ENCODE measurements at places on chromosomes 4 and X.
A peak's percentile ranks its signal among the peaks of the same experiment; 100 is the strongest.

- no peak for DNase-seq
Observed at GRCh38 chr4:32112891-32113290, 1392.7 kb downstream of the PCDH7 start.

DNA sequence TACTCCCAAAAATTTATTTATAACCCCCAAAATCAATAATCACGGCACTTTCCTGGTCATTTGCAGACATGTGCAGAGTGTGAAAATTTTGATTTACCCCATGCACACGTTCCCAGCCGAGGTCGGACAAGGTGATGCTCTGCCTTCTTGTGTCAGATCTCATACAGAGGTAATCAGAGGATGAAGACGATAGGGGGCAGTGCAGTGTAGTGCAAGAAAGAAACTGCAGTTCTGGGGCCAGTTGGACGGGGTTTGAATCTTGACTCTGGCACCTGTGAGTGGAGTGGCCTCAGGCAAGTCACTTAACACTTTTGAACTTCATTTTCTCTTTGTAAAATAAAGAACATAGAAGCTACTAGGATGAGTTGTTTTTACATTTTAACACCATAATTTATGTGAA is 88.4 kb downstream of the FRMPD3 start:
- no peak for DNase-seq

DNA sequence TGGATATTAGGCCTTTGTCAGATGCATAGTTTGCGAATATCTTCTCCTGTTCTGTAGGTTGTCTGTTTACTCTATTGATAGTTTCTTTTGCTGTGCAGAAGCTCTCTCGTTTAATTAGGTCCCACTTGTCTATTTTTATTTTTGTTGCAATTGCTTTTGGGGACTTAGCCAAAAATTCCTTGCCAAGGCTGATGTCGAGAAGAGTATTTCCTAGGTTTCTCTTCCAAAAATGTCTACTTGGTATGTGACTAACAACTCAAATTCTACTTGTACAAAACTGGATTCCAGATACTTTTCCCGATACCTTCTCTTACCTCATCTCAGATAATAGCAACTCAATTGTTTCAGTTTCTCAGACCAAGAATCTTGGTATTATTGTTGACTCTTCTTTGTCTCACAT is 142.4 kb upstream of the GLRA2 start:
- DNase-seq, result no peak

GRCh38 chr4:1305781-1306455 is 16.2 kb downstream of the MAEA start:
- peak; percentile 73 for DNase-seq

- DNase-seq, result no peak
Observed at GRCh38 chrX:103158317-103158621, 56.6 kb upstream of the BEX4 start.

DNA sequence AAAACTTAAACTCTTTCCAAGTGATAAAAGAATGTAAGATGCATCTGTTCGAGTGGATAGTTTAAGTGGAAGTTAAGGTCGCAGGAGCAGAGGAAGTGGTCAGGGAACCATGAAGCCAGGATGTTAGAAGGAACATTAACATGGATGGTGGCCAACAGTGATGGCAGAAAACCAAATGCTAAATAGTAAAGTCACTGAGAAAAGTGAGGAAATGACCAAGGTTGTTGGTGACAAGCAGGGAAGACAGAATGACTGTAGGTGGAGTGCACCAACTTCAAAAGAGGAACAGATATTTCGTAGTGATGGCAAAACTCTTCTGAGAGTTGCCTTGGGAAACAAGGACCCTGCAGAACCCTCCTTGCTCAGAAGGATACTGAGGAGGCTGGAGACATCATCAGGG is 226.2 kb downstream of the PALLD start:
- DNase-seq, result no peak

GRCh38 chr4:53802500-53802899 is 211.2 kb upstream of the LNX1 start:
- DNase-seq, result no peak

GRCh38 chr4:158036998-158037397 is 135.8 kb downstream of the GASK1B start:
- no peak for DNase-seq

DNA sequence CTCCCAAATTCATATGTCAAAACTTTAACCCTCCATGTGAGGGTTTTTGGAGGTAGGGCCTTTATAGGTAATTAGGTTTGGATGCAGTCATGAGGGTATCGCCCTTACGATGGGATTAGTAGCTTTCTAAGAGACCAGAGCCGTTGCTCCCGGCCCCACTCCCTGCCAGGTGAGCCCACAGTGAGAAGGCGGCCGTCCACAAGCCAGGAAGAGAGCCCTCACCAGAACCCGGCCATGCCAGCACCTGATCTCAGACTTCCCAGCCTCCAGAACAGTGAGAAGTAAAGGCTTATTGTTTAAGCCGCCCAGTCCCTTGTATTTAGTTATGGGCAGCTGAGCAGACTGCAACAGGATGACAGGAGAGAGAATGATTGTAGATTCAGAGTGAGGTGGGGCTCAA is 40.8 kb downstream of the DCTD start:
- DNase-seq, result no peak

GRCh38 chr4:82679531-82679930 is 117.7 kb upstream of the TMEM150C start:
- DNase-seq, result no peak

GRCh38 chr4:176188654-176189053 is 6.7 kb downstream of the SPATA4 start:
- DNase-seq, result no peak

GRCh38 chr4:16626945-16627344 is 271.5 kb downstream of the LDB2 start:
- peak; percentile 6 for DNase-seq

DNA sequence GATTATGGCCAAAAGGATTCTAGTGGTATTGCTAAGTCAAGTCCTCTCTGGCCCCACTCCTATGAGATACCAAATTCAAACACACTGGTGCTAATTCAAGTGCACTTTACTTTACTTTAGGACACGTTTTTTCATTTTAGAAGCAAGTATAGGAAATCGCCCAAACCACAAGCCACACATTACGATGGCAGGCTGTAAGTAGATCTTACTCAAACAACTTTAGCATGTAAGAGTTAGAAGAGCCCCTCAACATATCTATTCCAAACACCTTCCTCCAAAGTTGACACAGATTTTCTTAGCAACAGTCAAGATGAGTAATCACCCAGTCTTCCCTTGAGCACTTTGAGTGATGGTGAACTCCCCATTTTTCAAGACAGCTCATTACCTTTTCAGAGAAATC is 43.6 kb downstream of the DRD5 start:
- no peak for DNase-seq

- no peak for DNase-seq
Observed at GRCh38 chrX:16141422-16142245, 18.3 kb downstream of the GRPR start.

- DNase-seq, result peak; percentile 85
Observed at GRCh38 chr4:4859325-4859798, at the start of gene MSX1. Gene MSX1 (plus strand): TSS chr4:4859665. CDS start chr4:4859900, 235 bp downstream.

GRCh38 chr4:152997288-152997687 is 61.2 kb downstream of the FHDC1 start:
- no peak for DNase-seq

DNA sequence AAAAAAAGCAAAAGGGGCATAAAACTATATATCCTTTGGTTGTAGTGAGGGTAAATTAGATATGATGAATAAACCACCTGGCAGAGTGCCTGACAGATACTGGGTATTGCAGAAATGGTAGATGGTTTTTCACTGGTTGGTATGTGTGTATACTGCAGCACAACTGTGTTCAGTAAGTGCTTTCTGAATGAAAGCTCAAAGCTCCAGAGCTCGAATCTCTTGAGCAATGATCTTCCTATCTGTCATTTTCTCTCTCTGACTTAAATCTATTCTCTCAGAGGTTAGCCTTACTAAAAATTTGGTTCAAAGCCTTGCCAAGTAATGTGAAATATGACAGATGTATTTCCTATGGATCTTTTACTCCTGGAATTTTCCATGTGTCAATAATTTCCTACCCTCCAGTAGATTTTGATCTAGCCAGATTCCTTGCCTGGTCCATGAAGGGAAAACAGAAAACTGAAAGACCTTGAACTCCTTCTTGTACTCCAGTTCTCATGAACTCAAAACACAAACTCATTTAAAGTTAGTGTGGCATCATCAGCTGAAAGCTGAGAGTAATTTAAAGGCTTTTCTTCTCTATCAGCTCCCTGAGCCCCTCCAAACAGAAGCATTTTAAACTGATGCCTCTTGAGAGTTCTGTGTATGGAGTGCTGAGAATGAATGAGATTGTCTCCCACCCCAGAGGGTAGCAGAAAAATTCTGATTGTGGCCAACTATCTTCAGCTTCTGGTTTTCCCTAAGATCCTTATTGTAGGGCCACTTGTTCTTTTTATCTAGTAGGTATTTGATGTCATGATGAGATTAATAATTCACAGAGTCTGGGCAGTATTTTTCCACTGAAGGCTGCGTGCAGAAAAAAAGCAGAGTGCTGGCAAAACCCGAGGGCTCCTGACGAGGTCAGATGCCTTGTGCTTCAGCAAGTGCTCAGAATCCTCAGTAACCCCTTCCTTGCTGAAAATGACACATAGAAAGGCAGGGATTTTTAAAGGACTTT is 363.4 kb upstream of the BOD1L1 start:
- no peak for DNase-seq

- no peak for DNase-seq
Observed at GRCh38 chrX:67723580-67724351, 179.9 kb downstream of the AR start.

DNA sequence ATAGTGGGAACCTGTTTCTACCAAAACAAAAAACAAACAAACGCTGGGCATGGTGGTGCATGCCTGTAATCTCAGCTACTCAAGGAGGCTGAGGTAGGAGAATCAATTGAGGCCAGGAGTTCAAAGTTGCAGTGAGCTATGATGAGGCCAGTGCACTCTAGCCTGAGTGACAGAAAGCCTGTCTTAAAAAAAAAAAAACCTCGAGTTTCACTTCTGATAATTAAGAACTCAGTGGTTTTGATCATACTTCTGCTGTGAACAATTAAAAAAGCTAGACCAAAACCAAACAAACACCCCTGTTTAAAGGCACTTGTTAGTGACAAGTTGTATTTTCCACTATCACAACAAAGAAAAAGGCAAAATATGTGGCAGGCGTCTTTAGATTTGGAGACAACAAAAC is 15.0 kb upstream of the UBE2D3 start:
- no peak for DNase-seq

DNA sequence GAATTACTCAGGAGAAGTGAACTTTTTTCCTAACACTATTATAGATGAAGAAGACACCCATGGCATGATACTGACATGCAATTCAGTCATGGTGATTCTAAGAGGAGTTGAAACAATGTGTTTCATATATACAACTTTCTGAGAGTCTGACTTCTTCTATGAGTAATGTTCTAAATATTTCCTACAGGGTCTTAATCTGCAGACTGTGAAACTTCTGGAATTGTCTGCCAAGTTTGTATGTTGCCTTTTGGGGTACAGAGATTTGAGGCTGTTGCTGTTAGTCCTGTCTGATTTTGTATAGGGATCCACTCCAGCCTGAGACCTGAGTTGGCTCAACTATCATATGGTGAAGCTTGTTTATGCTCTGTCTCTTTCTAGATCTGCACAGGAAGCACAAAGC is 160.6 kb upstream of the GATB start:
- no peak for DNase-seq

DNA sequence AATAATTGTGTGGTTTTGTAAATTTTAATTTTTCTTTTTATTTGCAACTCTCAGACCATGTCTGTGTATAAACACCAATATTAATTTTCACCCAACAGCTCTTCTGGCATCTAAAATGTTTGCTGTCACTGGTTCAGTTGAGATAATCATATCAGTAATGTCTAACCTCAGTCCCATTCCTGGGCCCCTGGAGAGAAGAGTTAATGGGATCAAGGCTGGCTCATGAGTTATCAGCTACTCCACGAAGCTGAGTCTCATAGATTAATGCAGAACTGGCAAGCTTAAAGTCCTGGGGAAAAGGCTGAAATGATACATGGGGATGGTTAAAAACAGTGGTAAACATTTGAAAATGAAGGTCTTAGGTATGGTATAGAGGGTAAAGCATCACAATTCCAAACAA is 28.4 kb upstream of the TSPAN5 start:
- no peak for DNase-seq

GRCh38 chrX:70553516-70553915 is 108.9 kb downstream of the DLG3 start:
- no peak for DNase-seq

- no peak for DNase-seq
Observed at GRCh38 chrX:10965174-10965798, 145.8 kb upstream of the HCCS start.

DNA sequence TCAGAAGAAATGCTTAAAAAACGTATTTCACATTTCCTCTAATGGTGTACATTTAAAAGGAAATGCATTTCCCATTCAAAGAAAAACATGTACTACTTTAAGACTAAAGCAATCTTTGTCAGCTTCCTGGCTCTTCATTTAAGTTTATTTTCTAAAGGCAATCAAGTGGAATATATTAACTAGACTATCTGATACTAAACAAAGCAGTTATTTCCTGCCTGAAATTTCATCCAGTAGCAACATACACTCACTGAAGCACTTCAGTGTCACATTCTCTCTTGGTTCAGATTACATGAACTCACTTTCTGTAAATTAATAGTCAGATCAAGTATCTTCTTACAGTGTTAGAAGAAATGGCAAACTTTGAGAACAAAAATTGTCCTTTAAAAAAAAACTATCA is 42.5 kb downstream of the LRBA start:
- DNase-seq, result no peak
